ENCODE measurements at places on chromosomes 7 and 10.

- no peak for DNase-seq
These were observed 131.1 kb downstream of the WDR37 start for GRCh38 chr10:1187151-1187854.

- no peak for DNase-seq
These were observed 38.3 kb downstream of the GPRIN2 start for GRCh38 chr10:46518028-46518725.

GRCh38 chr10:34681933-34682332 is 133.2 kb downstream of the PARD3 start:
- no peak for DNase-seq

- DNase-seq: no peak
These were observed 26.7 kb downstream of the SH3PXD2A start for GRCh38 chr10:103828587-103829197.

- DNase-seq: no peak
These were observed 758 bp downstream of the DPCD start for GRCh38 chr10:101588879-101589278.

GRCh38 chr7:21923658-21924057 is 22.0 kb downstream of the CDCA7L start:
- no peak for DNase-seq

GRCh38 chr7:99677013-99677647 is 2.7 kb downstream of the CYP3A5 start:
- no peak for DNase-seq

GRCh38 chr7:53811555-53812079 is 730.6 kb upstream of the VSTM2A start:
- no peak for DNase-seq

DNA sequence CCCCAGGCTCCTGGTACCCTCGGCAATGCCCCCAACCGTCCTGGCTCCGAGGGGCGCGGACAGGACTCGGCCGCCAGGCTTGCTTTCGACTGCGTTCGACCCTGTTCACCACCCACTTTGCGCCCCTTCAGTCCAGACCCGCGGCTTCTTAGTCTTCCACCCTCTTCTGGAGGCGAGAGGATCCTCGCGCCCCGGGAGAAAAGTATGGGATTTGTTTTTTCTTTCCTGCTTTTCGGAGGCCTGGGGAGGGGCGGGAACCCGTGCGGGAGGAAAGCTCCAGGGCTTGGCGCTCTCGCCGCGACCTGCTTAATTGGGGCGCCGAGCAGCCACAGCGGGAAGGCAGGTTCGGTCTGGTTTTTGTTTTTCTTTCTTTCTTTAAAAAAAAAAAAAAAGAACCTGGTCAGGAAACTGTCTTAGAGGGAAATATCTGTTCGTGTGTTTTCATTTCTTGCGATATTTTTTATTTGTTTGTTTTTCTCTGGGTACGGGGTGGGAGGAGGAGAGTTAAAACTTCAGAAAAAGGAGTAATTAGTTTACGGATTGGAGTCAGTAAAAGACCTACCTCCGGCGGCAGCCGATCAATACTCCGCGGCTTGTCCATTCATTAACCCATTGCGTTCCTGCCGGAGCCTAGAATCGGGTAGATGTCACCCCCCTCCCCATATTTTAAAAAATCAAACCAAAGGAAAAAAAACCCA is 1.6 kb downstream of the EMX2 start:
- DNase-seq: no peak

DNA sequence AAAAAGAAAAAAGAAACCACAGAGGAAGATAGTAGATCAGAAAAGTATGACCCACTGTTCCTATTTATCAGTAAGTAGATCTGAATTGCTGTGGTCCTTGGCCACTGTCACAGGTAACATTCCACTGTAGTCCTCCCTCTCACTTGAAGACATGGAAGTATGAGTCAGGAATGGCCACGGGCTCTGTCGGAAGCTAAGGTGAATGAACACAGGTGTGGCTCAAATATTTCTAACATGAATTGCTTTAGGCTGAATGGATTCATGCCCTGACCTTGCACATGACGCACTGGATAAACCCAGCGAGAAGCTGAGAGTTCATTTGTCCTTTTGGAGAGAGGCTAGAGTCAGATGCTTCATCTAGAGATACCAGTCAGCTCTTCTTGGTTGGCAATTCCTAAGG is 224.5 kb upstream of the SP8 start:
- DNase-seq: no peak

DNA sequence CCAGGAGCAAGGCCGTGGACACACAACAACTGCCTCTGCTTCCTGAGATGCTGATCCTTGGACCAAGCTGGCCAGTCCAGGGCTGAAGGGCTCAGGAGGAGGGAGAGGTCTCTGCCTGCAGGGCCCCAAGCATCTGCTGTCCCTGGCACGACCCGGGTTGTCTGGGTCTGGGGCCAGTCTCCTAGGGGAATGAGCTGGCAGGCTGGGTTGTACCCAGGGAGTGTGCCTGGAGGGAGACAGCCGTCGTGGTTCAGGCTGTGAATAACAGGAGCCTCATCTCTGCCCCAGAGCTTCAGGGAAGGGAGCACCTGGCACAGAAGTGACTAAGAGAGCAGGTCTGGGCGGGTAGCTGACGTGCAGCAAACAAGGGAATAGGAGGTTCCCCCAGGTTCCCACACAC is 17.9 kb upstream of the SERPINE1 start:
- no peak for DNase-seq

GRCh38 chr7:140229101-140229525 is 52.3 kb upstream of the KDM7A start:
- no peak for DNase-seq

GRCh38 chr7:14751461-14751860 is 151.1 kb downstream of the DGKB start:
- DNase-seq: no peak

DNA sequence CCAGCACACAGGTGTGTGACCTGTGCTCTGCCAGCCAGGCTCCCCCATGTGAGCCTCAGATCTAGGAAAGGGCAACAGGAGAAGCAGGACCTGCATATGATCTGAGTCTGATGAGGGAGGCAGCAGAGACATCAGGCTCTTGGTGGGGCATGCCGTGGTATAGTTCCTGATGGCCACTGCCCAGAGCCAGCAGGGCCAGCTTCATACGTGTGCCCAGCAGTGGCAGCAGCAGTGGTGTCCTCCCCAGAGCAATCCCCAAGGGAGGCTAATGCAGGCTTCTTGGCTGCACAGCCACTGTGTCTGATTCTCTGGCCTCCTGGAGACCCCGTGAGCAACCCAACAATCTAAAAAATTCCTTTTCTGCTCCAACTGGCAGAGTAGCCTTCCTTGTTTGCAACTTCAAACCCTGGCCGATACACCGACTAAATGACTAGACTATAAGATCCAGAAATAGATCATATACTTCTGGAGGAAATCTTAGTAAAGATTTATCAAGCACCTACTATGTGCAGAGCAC is 230.6 kb upstream of the ZMIZ1 start:
- DNase-seq: no peak

- DNase-seq: no peak
These were observed 48.9 kb downstream of the BLNK start for GRCh38 chr10:96222441-96222840.

- DNase-seq: peak; percentile 56
These were observed 4.6 kb upstream of the C10orf95 start for GRCh38 chr10:102455893-102456471.

DNA sequence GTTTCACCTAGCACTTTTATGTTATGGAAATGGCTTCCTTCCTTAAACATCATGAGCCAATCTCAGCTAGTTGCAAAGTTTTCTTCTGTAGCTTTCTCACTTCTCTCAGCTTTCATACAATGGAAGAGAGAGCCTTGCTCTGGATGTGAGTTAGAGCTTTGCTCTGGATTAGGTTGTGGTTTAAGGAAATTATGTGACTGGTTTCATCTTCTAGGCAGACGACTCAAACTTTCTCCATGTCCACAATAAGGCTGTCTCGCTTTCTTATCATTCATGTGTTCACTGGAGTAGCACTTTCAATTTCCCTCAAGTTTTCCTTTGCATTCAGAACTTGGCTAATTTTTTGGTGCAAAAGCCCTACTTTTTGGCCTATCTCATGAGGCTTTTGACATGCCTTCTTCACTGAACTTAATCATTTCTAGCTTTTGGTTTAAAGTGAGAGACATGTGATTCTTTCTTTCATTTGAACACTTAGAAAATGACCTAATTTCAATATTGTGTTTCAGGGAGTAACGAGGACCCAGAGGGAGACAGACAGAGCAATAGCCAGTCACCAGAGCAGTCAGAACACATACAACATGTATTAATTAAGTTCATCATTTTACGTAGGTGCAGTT is 49.8 kb downstream of the CNOT4 start:
- DNase-seq: no peak

DNA sequence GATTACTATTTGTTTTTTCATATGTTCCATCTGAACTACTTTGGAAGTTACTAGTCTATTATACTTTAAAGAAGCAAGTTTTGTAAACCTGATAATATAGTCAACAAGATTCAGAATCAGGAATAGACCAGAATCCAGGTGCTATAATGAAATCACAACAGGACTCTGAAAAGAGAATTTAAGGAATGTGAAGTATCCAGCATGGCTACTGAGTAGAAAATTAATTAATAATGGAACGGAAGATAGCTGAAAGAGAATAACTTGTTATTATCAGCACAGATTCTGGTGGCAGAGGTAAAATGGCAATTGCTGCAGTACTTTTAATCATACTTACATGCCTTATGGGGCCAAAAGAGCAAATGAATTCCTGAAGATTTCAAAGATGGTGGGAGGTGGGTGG is 43.1 kb upstream of the CHCHD3 start:
- no peak for DNase-seq

- no peak for DNase-seq
These were observed 339.9 kb downstream of the GFRA1 start for GRCh38 chr10:115933098-115933497.

GRCh38 chr7:150978126-150978789 is at the start of gene KCNH2:
Gene KCNH2 (minus strand): TSS chr7:150978321. CDS start chr7:150977913, 408 bp downstream.
- no peak for DNase-seq

- no peak for DNase-seq
These were observed 6.8 kb downstream of the ITGA8 start for GRCh38 chr10:15712883-15713282.

GRCh38 chr7:22387583-22387982 is 30.6 kb upstream of the RAPGEF5 start:
- peak; percentile 20 for DNase-seq

DNA sequence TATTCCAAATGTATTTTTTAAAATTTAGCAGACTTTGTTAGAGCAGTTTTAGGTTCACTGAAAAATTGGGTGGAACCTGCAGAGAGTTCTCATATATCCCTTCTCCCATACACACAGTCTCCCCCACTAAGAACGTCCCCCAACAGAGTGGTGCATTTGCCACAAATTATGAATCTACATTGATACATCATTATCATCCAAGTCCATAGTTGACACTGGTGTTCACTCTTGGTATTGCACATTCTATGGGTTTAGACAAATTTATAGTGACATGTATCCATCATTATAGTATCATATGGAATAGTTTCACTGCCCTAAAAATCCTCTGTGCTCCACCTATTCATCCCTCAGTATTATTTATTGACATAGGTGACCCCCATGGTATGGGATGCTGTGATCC is 97.3 kb upstream of the AFAP1L2 start:
- DNase-seq: no peak

- DNase-seq: no peak
These were observed 75.1 kb upstream of the PTPRZ1 start for GRCh38 chr7:121797657-121798452.

GRCh38 chr7:99793443-99793842 is 9.5 kb upstream of the CYP3A4 start:
- no peak for DNase-seq

Measured in fibroblast of skin of left quadriceps (primary cell).